Posterior cingulate gyrus (tissue), 11 donors: ENCODE measurements at places on chromosomes 1 and 21.
A peak's percentile ranks its signal among the peaks of the same experiment; 100 is the strongest.

DNA sequence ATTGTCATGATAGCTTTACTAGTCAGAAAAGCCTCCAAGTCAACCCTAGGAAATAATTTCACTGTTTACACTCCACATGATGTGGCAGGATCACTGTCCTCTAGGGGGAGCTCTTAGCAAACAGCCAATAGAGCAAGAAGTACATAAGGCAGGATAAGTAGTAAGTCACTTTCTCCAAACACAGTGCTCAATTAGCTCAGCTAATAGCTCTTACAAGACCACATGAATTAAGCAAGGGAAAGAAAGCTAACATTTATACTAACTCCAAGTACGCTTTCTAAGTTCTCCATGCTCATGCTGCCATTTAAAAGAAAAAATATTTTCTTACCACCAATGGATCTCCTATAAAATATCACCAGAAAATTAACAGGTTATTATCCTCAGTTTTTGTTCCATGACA lies 66.9 kb upstream of the LRIF1 start:
- no peak for DNase-seq

- DNase-seq: peak; percentile 67
These were observed 8.8 kb downstream of the LAMB3 start for GRCh38 chr1:209643285-209644020.

GRCh38 chr1:81071969-81072753 lies 728.6 kb upstream of the ADGRL2 start:
- DNase-seq: no peak

- DNase-seq: no peak
These were observed 51.5 kb downstream of the DNAI4 start for GRCh38 chr1:66873111-66873510.

DNA sequence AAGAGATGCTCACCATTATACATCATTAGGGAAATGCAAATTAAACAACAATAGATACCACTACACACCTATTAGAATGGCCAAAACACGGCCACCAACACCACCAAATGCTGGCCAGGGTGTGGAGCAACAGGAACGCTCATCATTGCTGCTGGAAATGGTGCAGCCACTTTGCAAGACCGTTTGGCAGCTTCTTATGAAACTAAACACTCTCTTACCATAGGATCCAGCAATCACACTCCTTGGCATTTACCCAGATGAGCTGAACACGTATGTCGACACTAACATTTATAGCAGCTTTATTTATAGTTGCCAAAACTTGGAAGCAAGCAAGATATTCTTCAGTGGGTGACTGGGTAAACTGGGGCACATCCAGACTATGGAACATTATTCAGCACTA lies 28.9 kb upstream of the ADARB1 start:
- no peak for DNase-seq

DNA sequence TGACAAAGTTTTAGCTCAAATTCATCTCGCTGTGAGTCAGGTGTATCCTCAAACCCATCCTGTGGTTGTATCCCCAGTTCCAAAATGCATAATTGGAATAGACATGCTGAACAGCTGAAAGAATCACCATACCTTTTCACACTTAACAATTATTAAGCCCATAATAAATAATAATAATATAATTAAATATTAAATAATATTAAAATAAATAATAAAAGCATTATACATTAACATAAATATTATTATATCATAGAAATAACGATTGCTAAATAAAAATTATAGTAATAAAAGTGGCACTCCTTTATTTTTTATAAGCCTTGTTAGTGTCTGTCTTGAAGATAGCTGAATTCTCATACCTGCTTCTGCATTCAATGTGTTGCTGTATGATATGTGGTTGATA lies 257.5 kb upstream of the B3GALT2 start:
- DNase-seq: no peak

DNA sequence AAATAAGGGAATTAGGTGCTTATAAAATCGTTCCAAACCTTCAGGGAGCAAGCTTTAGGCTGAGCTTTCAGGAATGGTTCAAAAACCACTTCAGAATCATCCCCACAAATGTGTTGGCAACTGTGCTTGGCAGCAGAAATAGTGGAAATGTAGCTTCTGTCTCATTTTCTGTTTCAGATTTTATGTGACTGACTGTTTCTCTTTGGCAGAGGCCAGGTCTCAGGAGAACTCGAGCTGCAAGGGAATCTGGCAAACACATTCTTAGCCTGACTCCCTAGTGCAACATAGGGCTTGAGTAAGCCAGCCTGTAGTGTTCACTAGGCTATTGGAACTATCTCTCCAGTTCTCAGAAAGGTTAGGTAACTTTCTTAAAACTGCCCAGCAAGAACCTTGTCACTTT lies 128.6 kb downstream of the PLA2G4A start:
- DNase-seq: no peak

DNA sequence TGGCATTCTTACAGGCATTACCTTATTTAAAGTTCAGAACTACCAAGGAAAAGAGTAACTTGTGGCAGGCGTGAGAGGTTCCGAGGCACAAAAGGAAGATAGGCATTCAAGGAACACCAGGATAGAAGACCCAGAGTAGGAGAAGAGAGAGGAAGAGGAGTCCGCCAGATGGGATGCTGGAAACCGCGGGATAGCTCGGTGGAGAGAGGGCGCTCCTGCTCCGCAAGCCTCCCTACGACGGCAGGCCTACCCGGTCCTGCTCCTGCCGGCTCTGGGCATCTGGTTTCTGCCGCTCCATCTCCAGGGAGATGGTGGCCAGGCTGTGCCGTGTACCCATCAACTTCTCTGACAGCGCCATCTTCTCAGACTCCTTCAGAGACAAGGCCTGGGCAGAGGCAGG lies 5.4 kb upstream of the NBPF1 start:
- peak; percentile 90 for DNase-seq

DNA sequence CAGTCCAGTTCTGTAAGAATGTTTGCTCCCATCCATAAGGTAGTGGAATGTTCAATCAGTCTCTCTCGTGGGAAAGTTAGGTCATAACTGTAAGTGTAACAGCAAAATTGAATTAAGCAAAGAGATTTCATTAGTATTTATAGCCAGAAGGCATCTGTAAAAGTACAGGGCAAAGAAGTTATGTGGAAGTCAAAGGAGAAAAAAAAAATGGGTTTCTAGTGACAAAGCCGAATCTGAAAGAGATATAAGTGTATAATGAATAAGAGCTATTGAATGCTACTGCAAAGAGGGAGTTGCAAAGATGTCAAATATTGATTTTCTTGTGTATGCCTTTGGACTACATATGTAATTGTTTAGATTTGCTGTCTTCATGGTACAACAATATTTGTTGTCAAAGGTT lies 47.4 kb upstream of the FOXD3 start:
- DNase-seq: no peak

DNA sequence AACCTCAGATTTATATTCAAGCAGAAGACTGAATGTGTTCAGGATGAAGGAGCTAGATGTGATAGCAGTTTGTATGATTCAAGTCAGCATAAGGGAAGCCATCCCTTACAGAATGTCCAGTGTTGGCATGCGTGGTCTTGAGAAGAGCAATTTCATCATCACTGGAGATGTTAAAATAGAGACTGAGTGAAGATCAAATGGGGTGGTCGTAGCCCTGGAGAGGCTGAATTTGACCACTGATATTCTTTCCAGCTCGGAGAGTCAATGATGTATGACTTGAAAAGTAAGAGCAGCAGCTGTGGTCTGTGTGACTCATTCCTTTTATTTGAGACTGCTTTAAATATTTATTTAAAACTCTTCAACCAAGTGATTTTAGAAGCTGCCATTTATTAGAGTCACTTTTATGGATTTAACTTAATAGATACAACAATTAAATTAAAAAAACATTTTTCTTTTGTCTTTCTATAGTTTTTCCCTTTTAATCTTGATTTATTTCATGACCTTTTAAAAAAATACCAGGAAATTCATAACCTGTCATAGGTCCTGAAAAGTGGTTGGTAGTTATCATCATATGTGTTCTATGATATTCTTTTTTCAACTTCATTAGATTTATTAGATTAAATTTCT lies 15.5 kb downstream of the FMN2 start:
- DNase-seq: no peak

DNA sequence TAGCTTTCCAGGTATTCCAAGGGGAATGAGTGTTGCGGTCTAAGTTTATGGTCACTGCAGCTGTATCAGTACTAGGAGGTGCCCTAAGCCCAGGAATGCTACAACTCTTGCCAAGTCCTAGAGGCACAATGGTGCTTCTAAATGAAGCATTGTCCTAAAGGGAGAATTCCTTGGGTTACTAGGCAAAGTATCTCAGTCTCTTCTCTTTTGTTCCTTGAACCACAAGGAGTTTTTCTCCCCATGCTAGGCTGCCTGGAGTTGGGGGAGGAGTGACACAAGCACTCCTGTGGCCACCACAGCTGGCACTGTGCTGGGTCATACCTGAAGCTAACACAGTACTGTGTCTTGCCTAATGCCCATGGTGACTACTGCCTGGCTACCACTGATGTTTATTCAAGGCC lies 50.7 kb downstream of the KMO start:
- DNase-seq: no peak

DNA sequence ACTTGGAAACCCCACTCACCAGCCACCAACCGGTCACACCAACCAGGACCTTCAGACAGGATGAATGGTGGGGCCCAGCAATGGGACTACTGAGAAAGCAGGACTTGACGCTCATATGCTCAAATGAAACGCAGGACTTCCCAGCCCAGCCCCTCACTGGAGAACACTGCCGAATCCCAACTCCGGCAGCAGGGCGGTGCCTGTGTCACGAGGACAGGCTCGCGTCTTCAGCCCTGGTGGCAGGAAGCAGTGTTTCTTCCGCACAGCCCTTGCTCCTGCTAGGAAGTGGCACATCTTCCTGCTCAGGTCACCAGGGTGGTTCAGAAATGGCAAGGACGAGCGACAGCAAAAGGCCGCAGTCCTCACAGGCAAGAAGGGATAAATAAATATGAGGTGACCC lies 38.9 kb downstream of the CD58 start:
- DNase-seq: no peak

- DNase-seq: no peak
These were observed 7.4 kb downstream of the DNAJC11 start for GRCh38 chr1:6694121-6694713.

DNA sequence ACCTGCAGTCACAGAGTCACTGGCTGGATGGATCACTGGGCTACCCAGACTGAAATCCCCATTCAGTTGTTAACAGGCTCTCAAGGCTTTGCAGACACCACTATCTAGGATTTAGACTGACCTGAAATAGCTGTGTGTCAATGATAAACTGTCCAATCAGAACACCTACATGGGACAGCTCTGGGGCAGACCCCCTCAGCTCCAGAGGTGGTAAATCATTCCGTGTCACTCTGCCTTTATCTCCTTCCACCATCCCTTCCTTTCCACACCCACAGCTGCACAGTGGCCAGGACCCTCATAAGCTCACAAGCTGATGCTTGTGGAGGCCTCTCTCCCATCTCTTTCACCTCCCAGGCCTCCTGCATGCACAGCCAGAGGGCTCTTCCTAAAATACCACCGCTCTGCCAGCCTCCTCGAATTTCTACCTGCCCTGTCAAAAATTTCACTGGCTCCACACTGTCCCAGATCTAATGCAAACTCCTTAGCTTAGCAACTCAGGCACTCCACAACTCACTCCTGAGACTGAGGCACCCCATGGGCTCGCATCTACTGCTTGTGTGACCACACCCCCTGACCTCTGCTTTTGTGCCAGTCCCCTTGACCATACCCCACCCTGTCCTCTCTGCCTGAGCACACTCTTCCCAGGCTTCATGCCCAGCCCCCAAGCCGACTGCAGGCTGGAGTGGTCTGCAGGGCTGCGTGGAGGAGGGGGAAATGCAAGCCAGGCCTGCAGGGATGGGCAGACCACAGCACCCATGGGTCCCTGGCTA lies 5.8 kb downstream of the CAPZB start:
- no peak for DNase-seq

DNA sequence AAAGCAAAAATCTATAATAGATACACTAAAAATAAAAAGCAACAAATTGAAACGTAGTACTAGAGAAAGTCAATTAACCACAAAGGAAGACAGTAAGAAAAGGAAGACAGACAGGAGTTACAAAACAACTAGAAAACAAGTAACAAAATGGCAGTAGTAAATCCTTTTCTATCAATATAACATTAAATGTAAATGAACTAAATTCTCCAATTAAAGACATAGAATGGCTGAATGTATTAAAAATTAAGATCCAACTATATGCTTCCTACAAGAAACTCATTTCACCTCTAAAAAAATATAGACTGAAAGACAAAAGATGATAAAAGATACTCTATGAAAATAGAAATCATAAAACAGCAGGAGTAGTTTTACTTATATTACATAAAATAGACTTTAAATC lies 79.1 kb downstream of the CTH start:
- no peak for DNase-seq

GRCh38 chr1:1230656-1231399 lies 973 bp downstream of the SDF4 start:
- DNase-seq: no peak

GRCh38 chr1:23244256-23244761 lies 27.0 kb upstream of the HTR1D start:
- no peak for DNase-seq

DNA sequence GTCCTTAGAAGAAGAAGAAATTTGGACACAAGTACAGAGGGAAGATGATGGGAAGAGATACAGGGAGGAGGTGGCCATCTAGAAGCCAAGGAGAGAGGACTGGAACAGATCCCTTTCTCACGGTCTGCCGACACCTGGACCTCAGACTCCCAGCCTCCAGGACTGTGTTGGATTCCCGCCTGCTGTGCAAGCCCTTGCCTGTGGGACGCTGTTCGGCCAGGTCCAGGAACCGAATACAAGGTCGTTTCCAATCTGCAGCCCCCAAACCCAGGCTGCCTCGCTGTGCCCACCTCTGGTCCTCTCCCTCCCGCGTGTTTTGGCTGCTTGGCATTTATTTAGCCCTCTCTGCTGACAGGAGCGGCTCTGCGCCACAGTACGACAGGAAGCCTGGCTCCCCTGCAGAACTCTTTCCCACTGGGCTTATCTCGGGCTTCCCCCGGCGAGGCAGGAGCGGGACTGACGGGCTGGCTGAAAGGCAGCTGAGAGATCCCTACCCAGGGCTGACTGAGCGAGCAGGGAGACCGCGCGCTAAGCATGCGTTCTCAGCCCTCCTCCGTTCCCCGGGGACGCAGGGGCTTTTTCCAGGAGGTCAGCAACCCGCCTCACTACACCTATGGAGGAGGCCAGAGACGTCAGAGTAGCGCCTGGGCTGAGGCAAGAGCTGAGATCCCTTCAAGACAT lies 238.4 kb downstream of the TNR start:
- no peak for DNase-seq

GRCh38 chr21:18832950-18833349 lies 429.4 kb upstream of the TMPRSS15 start:
- no peak for DNase-seq
